Activated T-cell treated with anti-CD3 and anti-CD28 coated beads, Interleukin-2, amount 50 U/mL, for 48 hours (primary cell): ENCODE measurements at places on chromosomes 6 and 20.

DNA sequence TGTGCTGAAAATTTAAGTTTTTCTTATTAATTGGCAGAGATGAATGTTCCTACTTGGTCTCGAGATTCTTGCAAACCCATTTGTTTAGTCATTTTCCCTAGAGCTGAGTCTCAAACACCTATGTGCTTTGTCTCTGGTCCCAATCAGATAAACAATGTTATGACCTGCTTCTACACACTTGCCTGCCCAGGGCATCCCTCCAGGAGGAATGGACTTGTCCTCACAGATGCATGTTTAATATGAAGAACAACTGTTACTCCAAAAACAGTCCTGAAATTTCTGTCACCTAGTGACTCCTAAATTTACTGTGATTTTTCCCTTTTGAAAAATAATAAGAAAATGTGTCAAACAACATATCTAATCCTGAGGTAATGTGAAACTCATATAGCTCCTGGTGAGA, 43.7 kb downstream of the HDGFL1 start:
- no peak for DNase-seq

GRCh38 chr6:10837009-10837621, 1.2 kb downstream of the MAK start:
- no peak for DNase-seq

DNA sequence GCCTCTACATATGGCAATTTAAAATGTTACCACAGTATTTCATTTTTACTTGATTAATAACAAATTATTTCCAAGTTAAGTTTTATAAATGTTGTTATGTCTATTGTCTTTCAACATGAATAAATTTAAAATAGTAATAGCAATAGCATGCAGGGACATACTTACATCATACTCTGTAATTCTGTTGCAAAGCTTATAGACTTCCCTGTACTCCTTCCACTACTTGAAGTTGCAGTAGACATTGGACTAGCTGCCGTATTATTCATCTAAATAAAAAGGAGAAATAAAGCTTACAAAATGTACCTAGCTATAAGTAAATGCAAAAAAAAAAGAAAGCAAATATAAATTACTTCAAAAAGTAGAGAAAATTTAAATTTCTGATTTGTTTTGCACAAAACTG, 12.7 kb downstream of the SUPT3H start:
- DNase-seq: no peak

DNA sequence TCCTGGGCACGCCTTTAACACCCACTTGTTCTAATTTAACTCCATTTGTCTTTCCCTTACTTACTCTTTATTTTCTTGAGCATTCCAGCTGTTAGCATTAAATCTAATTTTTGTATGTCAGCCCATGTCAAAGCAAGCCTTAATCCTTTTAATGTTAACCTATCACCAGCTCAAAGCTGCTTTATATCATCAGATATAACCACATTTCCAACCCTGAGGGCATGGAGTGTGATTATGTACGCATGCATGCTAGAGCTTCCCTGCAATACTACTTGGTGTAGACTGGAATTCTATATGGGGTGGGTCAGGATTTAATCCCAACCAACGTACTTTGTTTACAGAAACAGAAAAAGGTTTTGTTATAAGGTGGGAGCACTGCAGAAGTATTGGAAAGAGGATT, 139.4 kb upstream of the HMGN3 start:
- DNase-seq: no peak

DNA sequence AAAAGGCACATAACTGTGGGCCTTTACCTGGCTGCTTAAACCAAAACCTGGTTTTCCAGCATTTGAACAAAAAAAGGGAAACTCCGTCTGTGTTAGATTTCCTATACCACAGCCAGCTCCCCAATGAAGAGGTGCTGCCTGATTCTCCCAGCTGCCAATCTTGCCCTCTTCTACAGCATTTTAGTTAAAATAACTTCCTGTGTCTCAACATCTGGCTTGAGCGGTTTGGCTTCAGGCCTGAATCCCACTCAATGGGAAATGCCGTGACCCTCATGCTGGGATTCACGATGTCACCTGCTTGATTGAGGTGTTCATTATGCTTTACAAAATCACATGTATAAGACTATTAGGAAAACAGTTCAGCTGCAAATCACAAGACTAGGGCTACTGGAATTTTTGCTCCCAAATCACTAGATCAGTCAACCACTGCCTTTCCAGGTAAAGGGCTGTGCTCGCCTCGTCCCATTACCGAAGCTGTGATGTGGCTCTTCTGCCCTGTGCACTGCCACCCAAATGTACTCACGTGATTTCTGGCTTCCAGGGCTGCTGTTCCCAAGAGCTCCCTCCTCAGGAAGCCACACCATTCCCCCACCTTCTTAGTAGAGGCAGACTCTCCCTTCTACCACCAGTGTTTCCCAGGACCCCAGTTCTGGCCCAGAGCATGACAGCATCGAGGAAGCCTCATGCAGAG, 94.6 kb downstream of the PSMG4 start:
- DNase-seq: no peak
